ENCODE measurements at places on chromosomes 6 and 20.

DNA sequence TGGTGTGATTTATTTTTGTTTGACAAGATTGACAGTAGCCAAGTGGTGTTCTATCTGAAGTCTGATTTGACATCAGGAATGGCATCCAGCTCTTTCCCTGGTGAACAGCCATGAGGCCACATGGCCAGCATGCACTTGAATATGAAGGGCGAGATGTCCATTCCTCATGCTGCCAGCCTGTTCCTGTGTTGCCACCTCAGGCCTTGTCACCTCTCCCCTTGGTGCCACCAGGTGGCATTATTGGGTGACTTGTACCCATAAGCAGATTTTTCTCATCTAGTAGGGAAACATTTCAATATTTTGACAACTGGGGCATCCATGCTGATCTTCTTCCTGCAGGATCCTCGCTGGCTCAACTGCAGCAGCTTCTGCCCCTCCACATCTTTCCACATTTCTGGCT lies 199.1 kb downstream of the ERMARD start:
- DNase-seq: peak; percentile 41

DNA sequence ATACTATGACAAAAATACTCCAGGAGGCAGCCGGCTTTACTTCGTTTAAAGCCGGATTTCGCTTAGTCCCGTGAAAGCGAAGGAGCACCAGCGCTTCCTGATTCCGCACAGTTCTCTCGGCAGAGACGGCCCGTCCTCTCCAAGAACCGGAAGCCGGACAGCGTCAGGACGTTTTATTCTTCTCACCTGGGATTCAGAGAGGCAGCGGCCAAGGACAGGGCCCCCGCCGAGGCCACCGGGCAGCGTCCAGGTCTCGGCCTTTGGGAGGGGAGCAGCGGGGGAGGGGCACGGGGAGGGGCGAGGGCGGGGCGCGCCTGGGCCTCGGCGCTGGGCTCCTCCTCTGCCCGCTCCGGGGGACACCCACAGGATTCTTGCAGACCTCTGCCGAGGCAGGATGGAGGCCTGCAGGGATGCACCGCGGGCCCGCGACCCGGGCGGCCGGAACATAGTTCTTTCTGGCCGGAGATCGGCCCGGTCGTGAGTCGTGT lies 2.8 kb upstream of the DIDO1 start:
- peak; percentile 68 for DNase-seq

DNA sequence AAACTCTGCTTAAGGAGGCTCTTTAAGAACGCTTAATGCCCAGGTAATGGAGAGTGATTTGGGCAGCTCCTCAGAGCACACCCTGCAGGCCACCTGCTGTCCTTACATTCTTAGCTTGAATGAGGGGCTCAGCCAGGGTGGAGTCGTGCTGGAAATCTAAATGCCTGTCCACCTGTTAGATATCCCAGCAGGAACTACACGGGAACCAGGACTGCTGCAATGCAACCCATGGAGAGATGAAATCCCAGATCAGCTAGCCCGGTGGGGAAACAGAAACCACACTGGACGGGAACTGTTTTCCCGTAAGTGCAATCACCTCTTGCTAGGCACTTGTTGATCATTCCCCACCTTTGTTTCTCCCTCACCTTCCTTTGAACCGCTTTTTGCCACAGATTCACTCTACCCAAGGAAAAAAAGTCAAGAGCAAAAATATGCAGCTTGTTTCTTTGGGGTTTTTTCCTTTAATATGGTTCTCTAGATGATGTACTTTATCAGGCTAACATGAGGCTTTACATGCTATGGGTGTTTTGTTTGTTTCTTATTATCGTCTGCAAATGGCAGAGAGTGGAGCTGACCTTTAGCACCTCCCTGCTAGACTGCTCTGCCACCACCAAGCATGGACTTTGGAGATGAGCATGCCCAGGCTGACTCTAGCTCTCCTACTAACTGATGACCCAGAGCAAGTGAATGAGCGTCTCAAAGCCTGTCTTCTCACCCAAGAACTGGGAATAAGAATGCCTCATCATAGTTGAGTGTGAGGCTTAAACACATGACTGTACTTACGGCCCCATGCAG lies 125.9 kb upstream of the TNFAIP3 start:
- DNase-seq: no peak

- DNase-seq: no peak
Observed at GRCh38 chr6:31676322-31676903, 4.5 kb downstream of the LY6G5C start.

GRCh38 chr6:112620812-112621569 lies 273.9 kb downstream of the RFPL4B start:
- DNase-seq: no peak

GRCh38 chr6:34145161-34146020 lies 496 bp downstream of the GRM4 start:
- DNase-seq: peak; percentile 34

GRCh38 chr6:128493877-128494276 lies 26.5 kb downstream of the PTPRK start:
- DNase-seq: no peak

DNA sequence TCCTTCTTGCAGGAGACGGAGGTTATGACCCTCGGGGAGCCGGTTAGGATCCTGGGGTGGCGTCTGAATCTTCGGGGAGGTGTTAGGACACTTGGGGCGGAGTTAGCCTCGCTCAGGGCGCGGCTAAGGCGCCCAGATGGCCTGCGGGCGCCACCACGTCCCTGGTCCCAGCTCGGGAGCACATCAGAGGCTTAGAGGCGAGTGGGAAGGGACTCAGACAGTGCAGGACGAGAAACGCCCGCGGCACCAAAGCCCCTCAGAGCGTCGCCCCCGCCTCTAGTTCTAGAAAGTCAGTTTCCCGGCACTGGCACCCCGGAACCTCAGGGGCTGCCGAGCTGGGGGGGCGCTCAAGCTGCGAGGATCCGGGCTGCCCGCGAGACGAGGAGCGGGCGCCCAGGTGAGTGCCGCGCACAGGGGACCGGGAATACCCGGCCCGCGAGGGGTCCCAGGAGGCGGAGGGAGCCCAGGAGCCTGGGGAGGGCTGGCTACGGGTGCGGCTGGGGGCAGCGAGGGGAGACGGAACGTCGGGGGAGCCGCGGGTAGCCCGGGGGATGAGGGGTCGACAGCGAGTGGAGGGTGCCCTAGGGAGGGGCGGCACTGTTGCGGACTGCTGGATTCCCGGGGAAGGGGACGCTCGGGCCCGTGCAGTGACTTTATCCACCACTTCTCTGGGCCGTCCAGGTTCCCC lies at the start of gene HCK:
Gene HCK, plus strand, starts transcription at position 153 of the 688 bp plus-strand sequence.
- no peak for DNase-seq

- peak; percentile 3 for DNase-seq
Observed at GRCh38 chr20:53216478-53216855, 244.3 kb downstream of the TSHZ2 start.

DNA sequence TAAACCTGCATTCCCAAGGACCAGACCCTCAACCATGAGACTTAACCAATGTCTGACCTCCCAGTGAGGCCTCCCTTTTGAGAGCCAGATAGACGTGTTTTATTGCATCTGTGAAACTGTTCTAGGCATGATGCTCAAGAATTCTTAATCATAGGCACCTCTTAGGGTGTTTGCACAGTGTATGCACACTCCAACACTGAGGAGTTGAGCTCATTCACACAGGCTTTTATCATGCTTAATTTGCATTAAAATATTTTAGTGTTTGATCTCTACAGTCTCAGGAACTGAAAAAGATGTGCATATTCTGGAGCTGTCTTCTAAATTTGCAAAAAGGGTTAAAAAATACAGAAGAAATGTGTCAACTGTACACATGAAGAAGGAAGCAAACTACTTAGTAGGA lies 27.4 kb downstream of the RHAG start:
- no peak for DNase-seq

- DNase-seq: no peak
Observed at GRCh38 chr6:18504232-18504596, 117.1 kb downstream of the RNF144B start.

DNA sequence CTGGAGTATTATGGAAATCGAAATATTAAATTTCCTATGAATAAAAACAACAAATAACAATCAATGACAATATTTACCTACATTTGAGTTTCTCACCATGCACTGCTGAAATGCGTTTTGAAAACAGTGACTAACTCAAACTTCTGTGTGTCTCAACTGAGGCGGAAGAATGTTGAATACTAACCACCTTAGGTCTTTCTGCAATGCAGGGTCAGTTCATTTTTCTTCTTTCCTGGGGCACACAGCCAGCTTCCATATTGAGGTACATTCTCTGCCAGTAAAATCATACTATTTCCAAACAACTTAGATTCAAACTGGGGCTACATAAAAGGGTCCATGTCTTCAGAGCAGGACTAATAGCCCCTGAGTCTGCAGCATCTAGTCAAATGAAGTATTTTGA lies 310.1 kb downstream of the UTRN start:
- DNase-seq: no peak

Measured in activated CD4-positive, alpha-beta T cell treated with anti-CD3 and anti-CD28 coated beads, Interleukin-2, amount 50 U/mL, for 48 hours (primary cell).